ENCODE measurements at places on chromosomes 12 and 14.
A peak's percentile ranks its signal among the peaks of the same experiment; 100 is the strongest.

DNA sequence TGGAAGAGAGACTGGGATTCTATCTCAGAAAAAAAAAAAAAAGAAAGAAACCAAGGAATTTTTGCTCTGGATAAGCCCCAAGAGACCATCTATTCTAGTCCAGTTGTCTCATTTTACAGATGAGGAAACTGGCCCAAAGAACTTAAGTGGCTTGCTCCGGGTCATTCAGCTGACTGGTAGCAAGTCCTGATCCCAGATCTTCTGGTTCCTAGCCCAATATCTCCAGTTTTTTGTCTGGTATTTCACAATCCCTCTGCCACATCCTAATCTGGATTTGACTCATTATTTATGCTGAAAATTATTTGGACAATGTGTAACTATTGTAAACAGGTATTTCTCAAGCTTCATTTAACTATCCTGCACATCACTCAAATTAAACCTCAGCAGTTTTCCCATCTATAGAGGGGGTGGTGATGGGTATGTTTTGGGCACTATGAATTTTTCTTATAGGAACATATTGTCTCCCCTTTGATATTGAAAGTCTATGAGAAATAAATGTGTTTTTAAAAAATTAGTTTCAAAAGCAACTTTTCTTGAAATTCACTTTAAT lies 43.4 kb downstream of the PPP2R5E start:
- no peak for DNase-seq

- peak; percentile 95 for DNase-seq
Measured at GRCh38 chr12:64890873-64891468, 66.5 kb downstream of the TBC1D30 start.

DNA sequence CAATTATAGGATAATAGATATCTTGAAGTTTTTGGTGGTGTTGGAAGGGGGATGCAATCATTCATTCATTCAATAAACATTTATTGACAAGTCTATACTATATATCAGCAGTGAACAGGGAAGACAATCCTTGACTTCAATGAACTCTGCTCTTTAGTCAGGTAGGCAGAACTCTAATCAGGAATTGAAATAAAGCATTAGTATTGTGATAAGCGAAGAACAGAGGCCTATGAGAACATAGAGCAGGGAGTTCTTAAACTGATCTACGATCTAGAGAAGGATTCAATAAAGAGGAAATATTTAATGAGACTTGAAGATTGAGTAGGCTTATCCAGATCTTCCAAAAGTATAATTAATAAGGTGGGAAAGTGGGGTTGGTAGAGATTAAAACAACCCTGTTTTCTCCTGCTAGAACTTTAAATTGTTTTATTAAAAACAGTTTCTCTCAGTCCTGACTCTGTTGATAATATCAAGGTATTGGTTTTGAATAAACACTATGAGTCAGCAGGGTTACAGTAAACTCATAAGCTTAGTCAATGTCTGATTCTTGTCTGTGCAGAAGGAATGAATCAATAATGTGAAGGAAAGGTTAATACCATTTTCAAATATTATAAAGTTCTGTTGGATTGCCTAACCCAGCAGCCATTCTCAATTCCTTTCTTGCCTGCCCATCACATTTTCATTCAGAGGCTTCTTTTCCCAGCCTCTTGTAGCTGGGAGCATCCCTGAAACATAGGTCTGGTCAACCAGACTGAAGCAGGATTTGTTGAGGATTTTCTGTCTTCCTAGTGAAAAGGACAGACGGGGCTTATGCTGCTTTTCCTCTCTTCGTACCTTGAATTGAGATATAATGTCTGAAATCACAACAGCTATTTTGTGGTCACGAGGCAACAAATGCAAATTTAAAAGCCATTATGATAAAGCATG lies 38.9 kb upstream of the KTN1 start:
- DNase-seq, result no peak

- peak; percentile 79 for DNase-seq
Measured at GRCh38 chr14:49173765-49174373, 412.3 kb downstream of the RPS29 start.

DNA sequence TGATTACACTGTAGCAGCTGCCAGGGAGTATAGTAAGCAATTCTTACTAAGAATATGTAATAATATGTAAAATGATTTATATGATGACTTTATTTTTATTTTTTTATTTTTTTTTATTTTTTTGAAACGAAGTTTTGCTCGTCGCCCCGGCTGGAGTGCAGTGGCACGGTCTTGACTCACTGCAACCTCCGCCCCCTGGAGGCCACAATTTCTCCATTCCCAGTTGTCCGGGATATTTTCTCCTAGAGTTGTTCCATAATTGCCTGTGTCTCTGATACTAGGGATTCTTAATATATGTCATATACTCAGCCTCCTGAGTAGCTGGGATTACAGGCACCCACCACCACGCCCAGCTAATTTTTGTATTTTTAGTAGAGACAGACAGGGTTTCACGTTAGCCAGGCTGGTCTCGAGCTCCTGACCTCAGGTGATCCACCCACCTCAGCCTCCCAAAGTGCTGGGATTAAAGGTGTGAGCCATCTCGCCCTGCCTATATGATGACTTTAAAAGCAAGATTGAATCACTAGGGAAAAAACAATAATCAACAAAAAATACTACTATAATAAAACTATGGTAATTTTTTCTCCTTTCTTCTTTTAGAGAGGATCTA lies 12.2 kb upstream of the ITPR2 start:
- peak; percentile 43 for DNase-seq

GRCh38 chr14:92511453-92512238 lies 1.9 kb upstream of the RIN3 start:
- DNase-seq, result no peak

DNA sequence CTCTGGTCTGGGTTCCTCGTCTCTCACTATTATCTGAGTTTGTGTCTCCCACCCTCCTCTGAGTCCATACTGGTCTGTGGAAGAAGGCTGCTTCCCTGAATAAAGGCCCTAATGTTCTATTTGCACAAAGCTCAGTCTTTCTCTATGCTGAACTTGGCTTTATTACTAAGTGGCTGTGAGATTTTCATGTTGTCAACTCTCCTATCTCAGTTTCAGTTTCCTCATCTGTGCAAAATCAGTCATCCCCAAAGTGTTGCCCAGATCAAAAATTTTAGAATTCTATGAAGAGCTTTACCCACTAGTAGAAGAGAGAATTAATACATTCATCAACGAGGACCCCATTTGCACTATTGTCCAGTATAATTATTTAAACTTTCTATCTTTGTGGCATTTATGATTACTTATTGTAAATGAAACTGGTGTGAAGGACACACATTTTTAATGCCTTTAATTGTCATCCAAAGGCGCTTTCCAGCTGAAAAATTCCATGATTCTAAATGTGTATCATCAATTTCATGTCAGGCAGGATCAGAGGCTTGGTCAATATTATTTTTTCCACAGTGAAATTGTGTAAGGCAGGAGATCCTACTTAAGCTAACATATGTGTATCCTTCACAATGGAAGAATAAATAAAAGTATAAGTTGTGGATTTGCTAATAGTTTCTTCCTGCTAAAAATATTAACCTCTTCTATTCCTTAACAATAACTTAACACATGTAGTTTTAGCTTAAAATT lies 79.1 kb upstream of the EEA1 start:
- DNase-seq, result no peak

GRCh38 chr12:2796187-2796666 lies 1.5 kb downstream of the FKBP4 start:
- DNase-seq, result no peak

DNA sequence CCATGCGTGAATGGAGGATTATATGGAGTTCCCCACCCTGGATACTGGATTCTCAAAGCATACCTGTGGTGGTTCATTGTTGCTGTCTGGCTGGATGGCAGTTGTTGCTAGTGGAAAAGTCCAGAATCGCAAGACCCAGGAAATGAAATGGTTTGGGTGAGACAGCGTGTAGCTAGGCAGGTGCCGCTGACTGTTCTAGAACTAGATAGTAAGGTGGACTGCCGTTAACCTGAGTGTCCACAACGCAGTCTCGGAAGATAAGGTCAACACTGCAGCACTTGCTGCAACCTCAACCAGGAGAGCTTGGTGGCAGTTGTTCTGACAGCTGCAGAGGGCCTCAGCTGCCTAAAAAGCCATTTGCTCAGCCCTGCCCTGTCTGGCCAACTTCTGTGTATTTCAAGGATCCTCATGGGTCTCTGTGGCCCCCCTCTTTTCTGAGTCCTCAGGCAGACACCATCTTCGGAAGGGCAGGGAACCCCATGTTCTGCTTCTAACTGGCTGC lies 15.5 kb upstream of the IRF2BPL start:
- no peak for DNase-seq

DNA sequence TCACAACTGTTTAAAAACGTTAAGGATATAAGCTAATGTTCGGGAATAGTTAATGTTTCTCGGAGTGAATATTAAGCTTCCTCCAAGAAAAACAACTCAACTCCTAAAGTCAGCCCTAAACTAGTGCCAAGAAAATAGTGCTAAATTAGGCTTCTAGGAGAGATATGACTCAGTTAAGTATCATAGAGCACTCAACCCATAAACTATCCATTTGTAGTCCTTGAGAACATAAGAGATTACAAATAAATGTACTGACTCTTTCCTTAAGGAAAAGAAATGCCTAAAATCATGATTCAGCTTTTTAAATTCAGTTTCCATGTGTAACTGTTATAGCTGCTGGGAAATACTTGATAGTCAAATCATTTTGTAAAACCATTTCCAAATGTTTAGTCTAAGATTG lies 117.1 kb downstream of the HMGA2 start:
- no peak for DNase-seq

DNA sequence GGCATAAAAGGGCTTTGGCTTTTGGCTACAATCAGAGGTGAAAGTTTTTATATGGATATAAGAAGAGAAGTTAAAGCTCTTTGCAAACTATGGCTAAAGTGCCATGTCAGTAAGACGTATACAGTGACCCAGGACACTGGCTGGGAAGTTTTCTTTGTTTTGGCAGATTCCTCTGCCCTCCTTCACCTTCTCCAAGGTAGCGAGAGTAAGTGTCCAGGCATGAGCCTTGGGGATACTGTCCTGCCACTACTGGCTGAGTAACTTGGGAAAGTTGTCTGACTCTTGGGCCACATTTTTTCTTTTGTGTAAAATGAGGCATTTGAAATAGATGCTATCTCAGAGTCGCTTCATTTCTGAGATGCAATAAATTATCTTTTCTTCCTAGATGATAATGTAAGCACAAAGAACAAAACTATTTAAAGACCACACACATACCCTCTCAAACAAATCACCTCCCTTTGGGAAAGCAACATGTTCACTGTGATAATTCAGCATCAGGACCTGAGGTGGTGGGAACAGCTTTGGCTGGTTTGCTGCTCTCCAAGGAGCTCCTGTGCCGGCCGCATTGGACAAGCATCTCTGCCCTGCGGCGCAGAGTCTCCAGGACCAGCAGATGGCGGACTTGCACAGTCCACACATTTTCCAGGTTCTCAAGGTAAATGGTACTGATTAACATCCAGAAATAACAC lies 106.3 kb downstream of the PTCSC3 start:
- DNase-seq, result peak; percentile 87

GRCh38 chr12:102918840-102919239 lies 1.8 kb upstream of the PAH start:
- DNase-seq, result no peak

GRCh38 chr14:101815994-101816393 lies 54.5 kb downstream of the PPP2R5C start:
- DNase-seq, result no peak

GRCh38 chr14:53957739-53958138 lies 1.1 kb upstream of the BMP4 start:
- DNase-seq, result no peak

DNA sequence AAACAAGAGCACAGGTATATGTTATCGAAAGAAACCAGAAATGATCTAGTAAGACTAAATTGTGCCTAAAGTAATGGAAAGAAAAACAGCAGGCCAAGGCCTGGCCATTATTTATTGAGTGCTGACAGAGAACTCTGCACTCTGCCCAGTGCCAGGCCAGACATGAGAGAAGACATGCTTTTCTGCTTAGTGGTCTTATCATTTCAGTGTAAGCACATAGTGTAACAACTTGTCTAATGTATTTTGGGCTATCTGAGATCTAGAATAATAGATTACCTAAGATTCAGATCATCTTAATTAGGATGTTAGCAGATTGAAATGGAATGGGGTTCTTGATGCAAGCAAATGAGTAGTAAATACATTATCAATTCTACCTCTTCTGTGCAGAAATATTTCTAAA lies 278.3 kb downstream of the AKAP6 start:
- DNase-seq, result no peak

- no peak for DNase-seq
Measured at GRCh38 chr12:71592841-71593240, 70.8 kb downstream of the ZFC3H1 start.

DNA sequence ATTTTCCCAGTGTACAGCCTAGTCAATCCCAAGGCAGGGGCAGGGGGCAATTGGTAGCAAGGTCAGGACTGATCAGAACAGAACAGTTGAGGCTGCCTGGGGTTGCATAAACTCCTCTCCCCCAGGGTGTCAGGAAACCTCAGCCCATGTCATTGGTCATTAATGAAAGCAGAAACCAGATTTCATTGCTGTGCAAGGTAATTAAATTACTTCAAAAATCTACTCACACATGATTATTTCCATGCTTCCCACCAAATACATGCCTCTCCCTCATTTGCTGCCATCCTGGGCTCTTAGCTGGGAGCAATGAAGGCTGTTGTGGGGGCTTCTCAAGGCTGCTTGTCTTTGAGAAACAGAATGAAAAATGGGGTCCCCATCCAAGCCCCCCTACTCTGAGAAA lies 124.2 kb downstream of the PHETA1 start:
- no peak for DNase-seq

GRCh38 chr12:105240228-105240627 lies 4.3 kb upstream of the APPL2 start:
- DNase-seq, result no peak

GRCh38 chr14:100073576-100074430 lies 8.6 kb downstream of the EVL start:
- no peak for DNase-seq

GRCh38 chr14:33556382-33557121 lies 394.3 kb downstream of the EGLN3 start:
- DNase-seq, result no peak

- no peak for DNase-seq
Measured at GRCh38 chr14:27559848-27560247, 962.0 kb upstream of the NOVA1 start.

DNA sequence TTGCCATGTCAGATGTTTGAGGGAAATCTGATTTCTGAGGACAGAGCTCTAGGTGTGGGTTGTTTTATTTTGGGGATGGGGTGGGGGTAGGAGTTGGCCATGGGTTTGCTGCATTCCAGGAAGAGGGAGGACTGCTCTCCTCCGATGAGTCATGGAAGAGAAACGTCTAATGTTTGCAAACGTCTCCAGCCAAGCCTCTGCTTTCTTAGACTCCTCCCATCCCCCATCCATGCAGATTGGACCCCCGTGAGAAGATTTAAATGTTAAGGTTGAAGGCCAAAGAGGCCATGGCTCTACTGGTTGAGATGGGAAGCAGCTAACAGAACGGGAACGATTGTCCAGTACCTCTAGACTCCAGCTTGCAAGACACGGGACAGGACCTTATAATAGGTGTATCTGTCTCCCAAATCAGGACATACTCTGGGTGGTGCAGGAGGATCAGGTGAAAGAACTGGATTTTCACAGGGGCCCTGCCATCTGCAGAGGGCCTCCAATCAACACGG lies 11.4 kb upstream of the ATP2A2 start:
- no peak for DNase-seq
